Transverse colon (tissue), 4 donors: ENCODE measurements at places on chromosomes 11 and 22. TPM values are rescaled to one million over a fixed set of nuclear protein-coding genes. Genes with fewer than 3 reads are reported as not detected.

DNA sequence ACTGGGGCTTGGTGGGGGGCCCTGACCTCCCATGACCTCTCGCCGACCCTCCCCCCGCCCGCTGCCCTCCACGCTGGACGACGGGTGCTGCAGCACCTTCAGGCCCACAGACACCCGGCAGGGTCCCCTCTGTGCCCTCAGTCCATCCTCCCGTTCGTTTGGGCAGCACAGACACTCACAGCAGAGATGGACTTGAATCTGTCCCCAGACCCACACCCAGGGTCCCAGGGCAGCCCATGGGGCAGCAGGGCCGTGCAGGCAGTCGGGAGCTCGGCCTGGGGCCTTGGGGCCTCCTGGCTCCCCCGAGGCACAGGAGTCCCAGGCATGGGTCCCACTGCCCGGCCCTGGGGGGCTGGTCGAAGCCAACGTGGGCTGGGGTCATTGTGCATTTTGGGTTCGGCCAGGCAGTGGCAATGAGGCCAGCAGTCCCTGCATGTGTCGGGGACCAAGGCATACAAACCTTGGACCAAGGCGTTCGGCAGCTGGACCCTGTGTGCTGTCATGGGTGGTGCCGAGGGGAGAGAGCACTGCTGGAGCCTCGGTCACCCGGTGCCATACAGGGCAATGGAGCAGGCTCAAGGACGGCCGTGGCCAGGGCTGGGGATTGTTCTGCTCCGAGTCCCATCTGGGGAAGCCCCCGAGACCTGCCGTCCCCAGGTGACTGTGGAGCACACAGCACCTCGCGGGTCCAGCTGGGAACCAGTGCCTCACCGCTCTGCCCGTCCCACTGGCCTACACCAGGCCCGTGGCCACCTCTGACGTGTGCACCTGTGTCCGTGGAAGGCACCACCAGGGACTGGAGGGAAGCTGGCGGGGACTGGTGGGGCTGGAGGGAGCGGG is 19.3 kb upstream of the BRSK2 start:
- DNase-seq = no peak

GRCh38 chr11:78833237-78833636 is 258.6 kb upstream of the NARS2 start:
- DNase-seq = no peak

DNA sequence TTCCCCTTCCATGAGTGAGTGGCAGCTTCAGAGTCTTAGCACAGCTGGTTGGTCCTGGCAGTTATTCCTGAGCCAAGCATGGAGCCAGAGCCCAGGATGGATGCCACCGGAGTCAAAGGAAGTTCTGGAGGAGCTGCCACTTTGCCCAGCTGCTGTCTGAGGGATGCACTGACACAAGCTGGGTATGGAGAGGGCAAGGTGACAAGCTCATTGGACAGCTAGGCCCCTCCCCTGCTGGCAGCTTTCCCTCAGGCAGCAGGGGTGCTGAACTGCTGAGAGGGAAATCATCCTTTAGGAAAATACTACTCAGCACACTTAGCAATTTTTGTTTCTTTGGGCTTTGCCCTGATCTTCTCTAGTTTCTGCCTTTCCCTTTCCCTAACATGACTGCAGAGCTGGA is 99.3 kb upstream of the SESN3 start:
- no peak for DNase-seq

- no peak for DNase-seq
Observed at GRCh38 chr22:48089601-48090331, 1327.3 kb downstream of the TBC1D22A start.

DNA sequence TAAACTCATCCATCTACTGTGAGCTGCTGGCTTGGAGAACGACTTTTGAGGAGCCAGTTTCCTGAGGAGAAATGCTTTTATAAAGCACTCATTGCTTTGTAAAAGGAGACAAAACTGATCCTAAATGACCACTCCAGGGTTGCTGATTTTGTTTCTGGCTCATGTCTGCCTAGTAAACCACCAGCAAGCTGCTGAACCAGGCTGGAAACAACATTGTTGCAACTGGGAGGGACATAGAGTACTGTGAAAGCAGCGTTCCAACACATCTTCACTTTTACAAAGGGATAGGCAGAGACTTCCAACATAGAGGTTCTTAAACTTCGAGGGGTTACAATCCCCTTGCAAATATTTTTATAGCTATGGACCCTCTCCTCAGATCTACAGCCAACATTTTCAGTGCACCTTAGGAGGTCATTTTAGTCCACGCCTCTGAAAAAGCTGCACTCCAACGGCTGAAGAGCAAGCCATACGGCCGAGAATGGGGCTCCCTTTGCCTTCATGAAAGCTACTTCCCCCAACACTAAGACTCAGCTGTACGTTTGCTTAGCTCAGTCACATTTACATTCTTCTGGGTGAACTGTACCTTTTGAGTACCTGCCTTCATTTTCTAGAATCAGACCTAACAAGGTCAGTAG is 54.7 kb downstream of the PANX1 start:
- no peak for DNase-seq

Gene OR52H1
- total RNA-seq = not detected

DNA sequence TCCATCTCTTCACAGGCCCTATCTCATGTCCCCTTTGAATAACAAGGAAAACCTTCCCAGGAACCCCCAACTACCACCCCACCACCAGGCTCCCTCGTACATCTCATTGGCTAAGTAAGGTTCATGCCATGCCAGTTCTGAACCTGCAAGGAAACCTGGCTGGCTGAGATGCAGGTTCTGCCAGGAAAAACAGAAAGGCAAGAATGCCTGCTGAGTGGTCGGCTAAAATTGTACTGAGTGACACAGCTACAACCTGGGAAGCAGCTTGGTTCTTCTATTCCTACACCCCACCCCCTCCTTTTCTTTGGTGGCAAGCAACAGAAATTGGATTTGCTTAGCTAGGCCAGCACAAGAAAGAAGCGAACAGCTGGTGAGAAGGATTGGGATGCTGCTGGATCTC is 36.1 kb upstream of the TSPAN18 start:
- no peak for DNase-seq
